ENCODE measurements at places on chromosomes 7 and 10.

DNA sequence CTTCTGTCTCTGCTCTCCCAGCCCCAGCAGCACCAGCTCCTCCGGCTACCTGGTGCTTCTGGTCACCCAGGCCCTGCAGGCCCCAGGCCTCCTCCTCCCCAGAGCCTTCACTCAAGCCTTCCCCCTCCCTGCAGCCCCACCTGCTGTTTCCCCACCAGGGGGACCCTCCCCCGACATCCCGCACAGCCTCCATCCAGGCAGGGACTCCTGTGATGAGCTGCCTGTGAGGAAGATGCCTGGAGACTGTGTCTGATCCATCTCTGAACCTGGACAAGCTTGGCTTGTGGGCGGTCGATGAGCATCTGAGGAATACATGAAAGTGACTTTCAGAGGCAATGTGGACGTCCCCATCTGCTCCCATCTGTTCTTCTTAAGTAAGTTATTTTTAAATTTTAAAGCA lies 45.0 kb downstream of the RAMP3 start:
- no peaks in the 10 kb centered on the region for H3K36me3 ChIP-seq
- H3K4me3 ChIP-seq, result no peak overlapping the region
- no peak overlapping the region for H3K27ac ChIP-seq
- peaks cover 11% of the 10 kb centered on the region for H3K4me1 ChIP-seq
- peaks cover 3% of the 10 kb centered on the region for H3K27me3 ChIP-seq

GRCh38 chr7:44587843-44588711 lies 6.0 kb upstream of the TMED4 start:
- no peak overlapping the region for H3K4me3 ChIP-seq
- H3K4me1 ChIP-seq, result peaks cover 3% of the 10 kb centered on the region

- no peak overlapping the region for H3K27ac ChIP-seq
- H3K4me1 ChIP-seq, result no peaks in the 10 kb centered on the region
- H3K4me3 ChIP-seq, result no peak overlapping the region
- no peaks in the 10 kb centered on the region for H3K27me3 ChIP-seq
Observed at GRCh38 chr7:131471250-131472004, 85.0 kb downstream of the PODXL start.

DNA sequence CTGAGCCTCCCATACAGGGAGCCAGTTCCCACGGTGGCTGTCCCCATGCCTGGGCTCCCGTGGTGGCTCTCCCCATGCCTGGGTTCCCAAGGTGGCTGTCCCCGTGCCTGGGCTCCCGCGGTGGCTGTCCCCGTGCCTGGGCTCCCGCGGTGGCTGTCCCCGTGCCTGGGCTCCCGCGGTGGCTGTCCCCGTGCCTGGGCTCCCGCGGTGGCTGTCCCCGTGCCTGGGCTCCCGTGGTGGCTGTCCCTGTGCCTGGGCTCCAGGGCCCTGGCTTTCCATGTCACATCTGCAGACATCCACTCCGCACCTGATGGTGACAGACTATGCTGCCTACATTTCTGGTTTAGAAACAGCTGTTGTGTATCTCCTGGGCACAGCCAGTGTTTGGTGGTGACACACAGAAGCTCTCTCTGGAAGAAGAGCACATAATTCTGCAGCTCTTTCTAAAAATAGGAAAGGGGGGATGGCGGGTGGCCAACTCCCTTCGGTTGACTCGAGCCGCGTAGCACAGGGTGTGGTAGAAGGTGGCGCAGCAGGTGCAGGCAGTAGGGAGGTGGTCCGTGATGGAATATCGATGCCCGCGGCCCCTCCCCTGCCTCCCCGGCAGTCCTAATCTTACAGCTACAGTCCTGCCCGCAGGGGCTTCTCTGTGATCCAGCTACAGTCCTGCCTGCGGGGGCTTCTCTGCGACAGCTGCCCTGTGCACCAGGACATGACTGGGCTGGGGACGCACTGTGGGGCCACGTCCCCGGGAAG lies 251.2 kb downstream of the DNAJB6 start:
- H3K27ac ChIP-seq, result no peak overlapping the region
- H3K27me3 ChIP-seq, result no peaks in the 10 kb centered on the region
- no peak overlapping the region for H3K4me3 ChIP-seq
- H3K36me3 ChIP-seq, result no peaks in the 10 kb centered on the region

DNA sequence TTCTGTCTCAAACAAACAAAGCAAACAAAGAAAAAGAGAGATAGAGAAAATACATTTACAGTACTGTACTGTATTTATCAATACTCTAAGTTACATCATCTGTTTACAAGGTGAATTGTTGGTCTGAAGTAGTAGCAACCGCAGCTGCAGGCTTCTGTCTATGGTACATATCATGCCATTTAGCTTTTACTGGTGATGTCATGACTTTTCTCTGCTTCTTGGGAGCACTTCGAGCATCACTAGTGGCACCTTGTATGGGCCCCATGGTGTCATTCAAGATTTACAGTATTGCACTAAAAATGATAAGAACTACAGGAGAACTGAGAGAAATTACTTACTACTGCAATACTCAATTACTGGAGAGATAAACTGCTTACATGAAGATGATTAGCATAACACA lies 826.9 kb downstream of the CNTNAP2 start:
- H3K4me3 ChIP-seq, result no peak overlapping the region
- no peaks in the 10 kb centered on the region for H3K27me3 ChIP-seq
- no peak for DNase-seq

GRCh38 chr7:37433166-37433565 lies 15.5 kb downstream of the ELMO1 start:
- no peaks in the 10 kb centered on the region for H3K4me1 ChIP-seq
- no peak overlapping the region for H3K4me3 ChIP-seq
- H3K27me3 ChIP-seq, result no peaks in the 10 kb centered on the region

DNA sequence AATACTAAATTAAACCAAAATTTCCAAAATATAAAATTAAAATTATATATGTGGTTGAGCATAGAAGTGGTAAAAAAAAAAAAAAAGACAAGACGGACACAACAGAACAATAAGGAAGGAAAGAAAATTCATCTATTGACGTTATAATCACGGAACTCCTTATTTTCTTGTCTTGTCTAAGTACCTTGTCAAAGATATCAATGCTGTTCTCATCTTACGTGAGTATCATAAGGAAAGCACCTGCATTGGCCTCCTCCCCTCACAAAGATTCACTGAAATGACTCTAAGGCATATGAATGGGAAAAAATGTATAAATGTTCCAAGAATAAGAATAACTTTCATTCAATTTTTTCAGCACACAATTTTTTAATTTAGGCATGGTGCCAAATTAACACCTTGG lies 135.4 kb downstream of the PPP1R3A start:
- H3K4me3 ChIP-seq, result no peak overlapping the region
- H3K4me1 ChIP-seq, result no peaks in the 10 kb centered on the region
- H3K27me3 ChIP-seq, result no peaks in the 10 kb centered on the region
- DNase-seq, result no peak

DNA sequence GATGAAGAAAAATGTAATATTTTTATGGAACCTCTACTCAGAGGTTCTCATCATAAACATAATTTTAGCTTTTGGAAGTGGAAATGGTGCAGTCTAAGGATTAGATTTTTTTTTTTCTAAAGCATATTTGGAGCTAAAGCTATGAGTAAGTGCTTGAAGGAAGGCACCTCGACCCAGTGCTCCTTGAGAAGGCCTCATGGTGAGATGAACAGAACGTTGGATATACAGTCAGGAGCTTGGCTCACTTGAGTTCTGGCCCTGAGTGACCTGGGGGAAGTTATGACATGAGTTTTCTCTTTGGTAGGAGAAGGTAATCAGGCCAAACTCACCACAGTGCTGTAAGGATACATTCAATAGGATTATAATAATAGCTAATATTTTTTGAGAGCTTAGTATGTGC lies 163.3 kb downstream of the JCAD start:
- DNase-seq, result no peak
- H3K4me1 ChIP-seq, result no peaks in the 10 kb centered on the region
- peaks cover 7% of the 10 kb centered on the region for H3K27me3 ChIP-seq
- H3K4me3 ChIP-seq, result no peak overlapping the region

DNA sequence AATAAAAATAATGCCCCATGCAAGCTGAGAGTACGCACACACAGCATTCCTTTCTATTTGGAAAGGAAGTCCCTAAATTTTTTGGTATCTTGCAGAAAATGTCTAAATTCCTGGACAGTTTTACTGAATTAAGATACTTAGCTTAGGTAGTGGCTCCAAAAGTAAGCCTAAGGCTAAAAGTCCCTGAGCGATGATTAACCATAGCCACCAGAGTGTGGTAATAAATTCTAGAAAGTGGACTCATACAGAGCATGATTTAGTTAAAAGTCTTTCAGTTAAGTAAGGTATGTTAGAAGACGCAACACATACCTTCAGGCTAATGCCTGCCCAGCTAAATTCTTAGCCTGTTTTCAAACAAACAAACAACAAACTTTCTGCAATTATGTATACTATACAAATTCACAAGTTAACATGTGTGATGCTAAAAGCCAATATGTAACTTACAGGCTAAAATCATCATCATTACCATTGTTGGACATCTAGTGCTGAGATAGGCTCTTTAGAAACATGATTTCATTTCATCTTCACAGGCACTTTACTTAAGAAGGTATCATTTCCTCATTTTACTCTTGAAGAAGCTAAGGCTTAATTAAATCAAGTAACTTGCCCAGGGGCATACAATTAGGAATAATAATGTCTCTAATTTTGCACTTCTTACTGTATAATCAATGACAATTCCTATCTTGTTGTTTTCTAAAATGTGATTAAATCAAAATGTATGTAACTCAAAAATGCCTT lies 261.4 kb upstream of the YAE1 start:
- no peak for DNase-seq
- no peak overlapping the region for H3K27ac ChIP-seq
- H3K27me3 ChIP-seq, result no peaks in the 10 kb centered on the region
- no peaks in the 10 kb centered on the region for H3K36me3 ChIP-seq
- H3K4me3 ChIP-seq, result no peak overlapping the region

- no peak for DNase-seq
- H3K4me3 ChIP-seq, result no peak overlapping the region
- H3K27ac ChIP-seq, result no peak overlapping the region
- H3K36me3 ChIP-seq, result peaks cover 18% of the 10 kb centered on the region
- H3K27me3 ChIP-seq, result no peaks in the 10 kb centered on the region
Observed at GRCh38 chr10:91627344-91628102, 5.3 kb downstream of the PPP1R3C start.

DNA sequence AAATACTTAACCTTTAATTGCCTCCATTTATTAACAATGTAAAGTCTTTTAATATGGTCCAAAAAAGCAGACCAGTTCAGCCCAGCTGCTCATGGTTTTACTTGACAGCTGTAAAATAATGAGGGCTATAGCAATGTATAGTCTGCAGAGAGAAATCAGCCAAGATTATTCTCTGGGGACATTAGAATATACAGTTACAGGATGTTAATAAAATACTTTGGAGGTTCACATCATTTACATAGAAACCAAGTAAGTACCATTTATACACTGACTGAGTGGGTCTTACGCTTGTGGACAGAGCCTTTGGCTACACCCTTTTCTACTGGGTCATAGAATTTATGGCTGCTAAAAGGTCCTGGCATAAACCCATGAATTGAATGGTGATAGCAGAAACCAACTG lies 340.7 kb upstream of the CELF2 start:
- DNase-seq, result no peak
- no peak overlapping the region for H3K4me3 ChIP-seq
- no peaks in the 10 kb centered on the region for H3K4me1 ChIP-seq
- no peaks in the 10 kb centered on the region for H3K27me3 ChIP-seq

DNA sequence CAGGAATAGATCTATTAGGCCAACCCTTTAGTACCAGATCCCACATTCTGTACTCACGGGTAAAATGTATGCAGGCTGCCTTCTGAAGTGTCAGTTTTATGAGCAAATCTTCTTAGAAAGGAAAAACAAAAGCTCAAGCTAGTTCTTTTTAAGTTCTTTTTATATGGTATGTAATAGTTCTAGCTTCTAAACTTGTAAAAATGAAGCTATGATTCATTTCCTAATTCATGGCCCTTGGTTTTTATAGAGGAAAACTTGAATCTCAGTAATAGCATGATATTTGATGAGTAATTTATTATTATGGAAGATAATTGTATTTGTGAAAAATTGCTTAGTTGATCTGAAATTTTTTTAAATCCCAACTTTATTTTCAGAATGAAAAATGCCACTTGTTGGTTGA lies 54.3 kb downstream of the SLK start:
- no peak overlapping the region for H3K4me3 ChIP-seq
- no peaks in the 10 kb centered on the region for H3K27me3 ChIP-seq
- H3K36me3 ChIP-seq, result peaks cover 59% of the 10 kb centered on the region
- H3K4me1 ChIP-seq, result no peaks in the 10 kb centered on the region

DNA sequence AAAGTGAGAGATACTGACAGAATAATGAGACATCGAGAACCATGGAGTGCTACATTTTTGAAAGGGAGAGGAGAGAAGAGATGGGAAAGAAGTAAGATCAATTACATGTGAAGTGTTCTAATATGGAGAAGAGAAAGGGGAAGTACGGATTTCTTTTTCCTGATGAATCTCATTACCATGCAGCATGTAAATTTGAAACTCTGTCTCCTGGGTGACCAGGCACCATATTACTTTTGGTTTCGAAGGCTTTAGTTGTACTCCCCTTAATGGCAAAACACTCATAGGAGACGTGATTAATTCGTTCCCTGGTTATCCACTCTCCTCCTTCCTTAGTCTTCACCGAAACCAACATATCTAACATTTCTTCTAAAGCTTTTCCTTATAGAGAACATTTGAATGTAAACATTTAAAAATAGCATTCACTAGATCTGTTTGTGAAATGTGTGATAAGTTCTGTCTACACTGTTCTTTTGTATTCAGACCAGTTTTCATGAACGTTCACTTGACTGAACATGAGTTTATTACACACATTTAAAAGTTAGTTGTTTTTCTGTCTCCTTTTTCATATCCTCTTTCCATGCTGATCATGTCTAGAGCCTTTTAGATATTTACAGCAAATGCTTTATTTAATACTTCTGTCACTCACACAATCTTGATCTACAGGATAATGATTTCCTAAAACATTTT lies 80.2 kb upstream of the MSRB2 start:
- H3K27ac ChIP-seq, result no peak overlapping the region
- no peak overlapping the region for H3K4me3 ChIP-seq
- DNase-seq, result no peak

GRCh38 chr10:50312464-50313437 lies 61.4 kb upstream of the ASAH2 start:
- DNase-seq, result no peak
- H3K4me3 ChIP-seq, result no peak overlapping the region
- H3K36me3 ChIP-seq, result peaks cover 4% of the 10 kb centered on the region

DNA sequence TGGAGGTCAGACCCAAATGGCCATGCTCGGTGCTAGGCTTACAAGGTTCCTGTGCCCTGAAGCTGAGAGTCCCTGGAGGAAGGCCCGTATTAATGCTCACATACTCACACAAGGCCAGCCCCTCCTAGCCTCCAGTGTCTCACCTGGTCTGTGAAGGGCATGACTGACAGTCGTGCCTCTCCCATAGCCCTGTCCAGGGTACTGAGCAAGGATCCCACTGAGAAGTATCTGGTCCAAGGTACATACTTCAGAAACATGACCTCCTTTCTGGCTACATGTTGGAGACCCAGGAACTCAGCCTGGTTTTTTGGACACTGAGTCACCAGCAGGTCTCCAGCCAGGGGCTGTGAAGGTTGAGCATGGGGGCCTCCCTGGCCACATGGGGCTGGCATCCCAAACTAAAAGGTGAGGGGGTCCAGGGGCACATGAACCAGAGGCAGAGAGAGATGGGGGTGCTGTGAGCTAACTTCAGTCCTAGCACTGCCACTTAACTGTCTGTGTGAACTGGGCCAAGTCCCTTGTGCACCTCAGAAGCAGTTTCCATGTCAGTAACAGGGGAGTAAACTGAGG lies 17.6 kb upstream of the RASGEF1A start:
- H3K27me3 ChIP-seq, result peaks cover 6% of the 10 kb centered on the region
- peaks cover 12% of the 10 kb centered on the region for H3K4me1 ChIP-seq
- H3K27ac ChIP-seq, result no peak overlapping the region
- DNase-seq, result no peak

- H3K4me3 ChIP-seq, result no peak overlapping the region
- peaks cover 23% of the 10 kb centered on the region for H3K4me1 ChIP-seq
- no peaks in the 10 kb centered on the region for H3K27me3 ChIP-seq
- no peak overlapping the region for H3K27ac ChIP-seq
- DNase-seq, result no peak
- H3K36me3 ChIP-seq, result no peaks in the 10 kb centered on the region
Observed at GRCh38 chr10:14588084-14588937, 186.4 kb downstream of the FAM107B start.
